ENCODE measurements at places on chromosomes 12 and 14.
A peak's percentile ranks its signal among the peaks of the same experiment; 100 is the strongest.

GRCh38 chr12:13028825-13029570, 15.2 kb upstream of the FAM234B start:
- DNase-seq: no peak

GRCh38 chr14:77375973-77376770, 722 bp downstream of the TMED8 start:
- peak; percentile 58 for DNase-seq

GRCh38 chr14:47102472-47102871, 450.9 kb upstream of the RPL10L start:
- no peak for DNase-seq

- no peak for DNase-seq
Observed at GRCh38 chr14:59507752-59508103, 23.4 kb downstream of the JKAMP start.

DNA sequence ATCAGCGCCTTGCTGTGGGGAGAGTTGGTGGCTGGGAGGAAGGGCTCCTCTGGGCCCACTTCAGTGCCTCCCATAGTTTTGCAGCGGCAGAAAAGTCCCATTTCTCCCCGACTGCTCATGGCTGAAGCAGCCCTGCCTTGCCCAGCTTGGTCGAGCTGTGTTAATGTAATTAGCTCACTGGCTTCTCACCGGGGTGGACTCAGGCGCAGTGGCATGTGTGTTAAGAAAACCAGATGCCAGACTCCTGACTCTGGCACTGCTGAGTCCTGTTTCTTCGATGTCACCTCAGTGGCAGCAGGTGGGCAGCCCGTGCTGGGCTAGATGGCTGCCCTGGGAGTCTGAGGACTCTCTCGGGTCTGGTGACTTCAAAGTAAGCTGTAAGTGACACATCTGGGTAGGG, 47.4 kb downstream of the CHST11 start:
- no peak for DNase-seq

- no peak for DNase-seq
Observed at GRCh38 chr12:118175823-118176447, 40.0 kb downstream of the PEBP1 start.

GRCh38 chr14:100899884-100900771, 3.4 kb downstream of the RTL1 start:
- DNase-seq: peak; percentile 49

DNA sequence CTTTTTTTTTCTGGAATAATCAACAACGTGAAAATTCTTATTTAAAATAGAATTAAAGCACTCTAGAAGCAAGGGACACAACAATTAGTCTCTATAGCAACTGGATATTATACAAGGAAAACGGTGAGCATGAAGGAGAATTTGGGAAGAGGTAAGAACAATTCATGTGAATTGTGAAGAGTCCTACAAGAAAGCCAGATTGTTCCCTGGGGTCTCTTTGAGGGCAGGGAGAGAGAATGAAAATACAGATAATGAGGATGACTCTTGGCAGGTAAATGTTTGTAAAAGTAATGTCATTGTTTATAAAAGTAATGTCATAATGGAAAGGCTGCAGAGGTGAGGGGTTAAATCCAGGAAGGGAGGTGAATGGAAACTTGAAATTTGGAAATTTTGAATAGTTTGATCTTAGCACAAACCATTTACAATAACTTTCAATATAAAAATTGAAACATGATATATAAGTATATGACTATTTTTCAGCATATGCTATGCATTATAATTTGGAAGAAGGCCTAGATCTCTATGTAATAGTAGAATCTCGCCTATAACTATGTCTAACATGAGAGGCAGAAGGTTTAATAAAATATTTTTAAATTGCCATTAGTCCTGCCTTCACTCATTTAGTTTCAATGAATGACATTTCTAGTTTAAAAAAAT, 378.8 kb upstream of the DCN start:
- no peak for DNase-seq

GRCh38 chr12:104355630-104356029, 52.1 kb downstream of the EID3 start:
- DNase-seq: no peak

DNA sequence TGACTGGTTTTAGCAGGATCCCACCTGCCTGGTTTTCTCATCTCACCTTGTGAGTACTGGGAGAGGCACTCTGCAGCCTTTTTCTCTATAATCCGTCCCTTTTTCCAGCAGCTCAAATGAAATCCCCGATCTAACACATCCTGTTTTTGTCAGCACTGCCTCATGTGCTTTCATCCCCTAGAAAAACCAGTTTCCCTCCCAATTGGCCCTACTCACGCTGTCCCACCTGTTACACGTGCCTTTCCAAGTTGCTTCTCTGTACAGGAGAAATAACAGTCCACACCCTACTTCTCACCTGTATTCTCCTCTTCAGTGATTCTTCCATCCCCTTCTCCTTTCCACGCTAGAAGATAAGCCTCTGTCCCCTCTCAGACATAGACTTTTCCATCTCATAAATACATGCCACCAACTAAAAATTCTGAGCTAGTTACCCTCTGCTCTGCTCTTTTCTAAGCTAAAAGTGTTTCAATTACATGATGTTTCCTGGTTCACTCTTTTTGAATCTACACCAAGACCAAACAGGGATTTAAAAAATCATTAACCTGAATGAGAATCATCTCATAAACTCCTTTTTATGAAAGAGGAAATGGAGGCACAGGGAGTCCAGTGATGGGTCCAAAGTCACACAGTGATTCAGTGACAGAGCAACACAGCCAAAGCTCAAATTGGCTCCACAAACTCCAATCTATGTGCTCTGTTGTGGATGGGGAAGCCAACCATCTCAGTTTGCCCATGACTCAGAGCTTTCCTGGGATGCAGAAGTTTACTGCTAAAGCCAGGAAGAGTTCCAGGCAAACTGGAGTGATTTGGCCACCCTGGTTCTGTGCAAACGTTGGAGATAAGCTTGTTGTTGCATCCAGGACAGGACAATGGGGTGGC, 240.0 kb upstream of the TMEM132C start:
- no peak for DNase-seq

- DNase-seq: no peak
Observed at GRCh38 chr12:108779998-108780688, 48.8 kb upstream of the CORO1C start.

DNA sequence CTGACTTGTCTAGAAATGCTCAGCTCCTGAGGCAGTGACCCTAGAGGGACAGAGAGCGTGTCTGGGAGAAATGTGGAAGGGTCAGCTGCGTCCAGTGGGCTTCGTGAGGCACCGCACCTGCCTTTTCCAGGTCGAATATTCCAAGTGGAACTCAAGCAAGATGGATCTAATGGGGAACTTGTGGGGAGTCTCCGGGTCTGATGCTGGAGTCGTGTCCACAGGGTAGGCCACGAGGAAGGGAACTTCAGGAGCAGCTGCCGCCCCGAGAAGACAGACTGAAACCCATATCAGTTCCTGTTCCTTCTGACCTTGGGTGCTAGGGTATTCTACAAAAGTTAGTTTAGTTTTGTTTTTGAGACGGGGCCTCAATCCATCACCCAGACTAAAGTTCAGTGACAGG, 67.5 kb downstream of the TNFAIP2 start:
- no peak for DNase-seq

DNA sequence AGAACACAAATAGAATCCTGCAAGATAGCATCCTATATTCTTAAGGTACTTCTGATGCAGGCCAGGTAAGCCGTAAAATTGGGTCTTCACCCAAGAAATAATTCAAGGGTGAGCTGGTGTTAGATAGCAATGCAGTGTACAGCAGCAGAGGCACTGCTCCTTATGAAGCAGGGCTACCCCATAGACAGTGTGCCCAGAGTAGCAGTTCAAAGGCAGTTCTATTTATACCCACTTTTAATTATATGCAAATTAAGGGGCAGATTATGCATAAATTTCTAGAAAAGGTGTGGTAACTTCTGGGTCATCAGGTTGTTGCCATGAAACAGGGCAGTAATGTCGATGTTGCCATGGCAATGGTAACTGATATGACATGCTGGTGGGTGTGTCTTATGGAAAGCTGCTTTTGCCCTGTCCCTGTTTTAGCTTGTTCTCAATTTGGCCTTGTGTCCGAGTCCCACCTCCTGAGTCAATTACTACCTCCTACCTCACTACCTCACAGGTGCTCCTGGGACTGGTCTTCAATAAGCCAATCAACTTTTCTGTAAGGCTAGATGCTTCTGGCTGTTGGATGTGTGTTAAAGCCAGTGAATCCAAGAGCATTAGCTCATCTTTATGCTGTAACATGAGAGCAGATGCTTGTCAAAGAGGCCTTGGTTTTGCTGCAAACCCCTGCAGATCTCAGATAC, 61.0 kb downstream of the PPM1A start:
- DNase-seq: no peak

GRCh38 chr12:117025481-117026151, 73.6 kb downstream of the TESC start:
- DNase-seq: peak; percentile 79

DNA sequence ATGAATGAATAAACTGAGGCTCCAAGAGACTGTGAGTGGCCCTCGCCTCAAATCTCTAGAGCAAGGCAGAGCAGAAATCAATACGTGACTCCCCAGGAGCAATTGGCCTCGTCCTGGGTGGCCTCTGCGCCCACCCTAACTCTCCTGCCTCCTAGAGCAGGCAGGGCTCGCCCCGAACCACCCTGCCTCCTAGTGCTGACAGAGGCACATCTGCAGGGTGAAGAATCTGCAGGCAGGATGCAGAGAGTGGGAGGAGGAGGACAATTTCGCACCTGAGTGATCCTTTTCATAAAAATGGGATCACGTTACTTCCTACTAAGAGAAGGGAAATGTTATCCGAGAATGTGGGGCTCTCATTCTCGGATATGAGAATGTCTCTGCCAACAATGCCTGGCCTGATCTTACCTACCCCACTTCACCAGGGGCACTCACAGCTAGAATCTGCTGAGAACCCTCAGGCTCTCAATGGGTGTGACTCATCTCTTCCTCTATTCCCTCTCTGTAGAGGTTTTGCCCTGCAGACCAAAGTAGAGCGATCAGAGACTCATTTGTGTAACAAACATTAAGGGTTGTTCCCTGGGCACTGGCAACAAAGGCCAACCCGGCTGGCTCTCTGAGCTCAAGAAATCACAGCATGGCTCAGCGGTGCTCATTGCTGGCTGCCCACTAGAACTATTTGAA, 61.7 kb upstream of the BCL2L14 start:
- no peak for DNase-seq

DNA sequence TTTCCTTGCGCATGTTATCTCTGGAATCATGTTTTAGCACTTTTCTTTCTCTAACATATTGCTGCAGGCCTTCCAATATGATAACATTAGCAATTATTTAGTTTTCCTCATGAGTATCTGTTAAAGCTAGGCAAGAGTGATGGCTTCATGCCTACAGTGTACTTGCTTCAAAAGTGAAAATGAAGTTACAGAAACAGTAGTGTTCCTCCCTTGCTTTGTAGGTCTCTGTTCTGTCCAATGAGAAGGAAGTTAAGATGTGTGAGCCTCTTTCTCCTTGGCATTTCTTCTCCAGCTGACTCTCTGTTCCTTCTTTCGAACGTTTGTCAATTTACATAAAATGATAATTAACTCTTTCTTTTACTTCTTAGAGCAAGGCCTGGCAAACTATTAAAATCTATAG, 22.2 kb downstream of the LRRIQ1 start:
- DNase-seq: no peak

- DNase-seq: no peak
Observed at GRCh38 chr14:62006116-62006731, 244.0 kb downstream of the SNAPC1 start.

DNA sequence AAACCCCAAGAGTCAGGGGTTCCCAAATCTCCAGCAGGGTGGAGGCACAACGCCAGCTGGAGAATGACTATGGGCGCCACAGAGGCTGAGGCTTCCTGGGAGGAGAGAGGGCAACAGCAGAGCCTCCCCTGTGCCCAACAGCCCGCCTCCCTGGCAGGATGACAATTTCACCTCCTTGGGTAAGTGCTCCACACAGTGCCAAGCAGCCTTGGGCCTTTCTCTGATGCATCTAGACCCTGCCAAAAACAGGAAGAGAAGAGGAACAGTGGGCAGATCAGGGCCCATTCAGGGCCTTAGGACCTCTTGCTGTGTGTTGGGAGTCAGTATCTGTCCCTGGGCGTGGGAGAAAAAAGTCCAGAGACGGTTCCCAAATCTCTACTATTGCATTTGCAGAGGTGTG, 5.0 kb upstream of the OR10P1 start:
- no peak for DNase-seq

DNA sequence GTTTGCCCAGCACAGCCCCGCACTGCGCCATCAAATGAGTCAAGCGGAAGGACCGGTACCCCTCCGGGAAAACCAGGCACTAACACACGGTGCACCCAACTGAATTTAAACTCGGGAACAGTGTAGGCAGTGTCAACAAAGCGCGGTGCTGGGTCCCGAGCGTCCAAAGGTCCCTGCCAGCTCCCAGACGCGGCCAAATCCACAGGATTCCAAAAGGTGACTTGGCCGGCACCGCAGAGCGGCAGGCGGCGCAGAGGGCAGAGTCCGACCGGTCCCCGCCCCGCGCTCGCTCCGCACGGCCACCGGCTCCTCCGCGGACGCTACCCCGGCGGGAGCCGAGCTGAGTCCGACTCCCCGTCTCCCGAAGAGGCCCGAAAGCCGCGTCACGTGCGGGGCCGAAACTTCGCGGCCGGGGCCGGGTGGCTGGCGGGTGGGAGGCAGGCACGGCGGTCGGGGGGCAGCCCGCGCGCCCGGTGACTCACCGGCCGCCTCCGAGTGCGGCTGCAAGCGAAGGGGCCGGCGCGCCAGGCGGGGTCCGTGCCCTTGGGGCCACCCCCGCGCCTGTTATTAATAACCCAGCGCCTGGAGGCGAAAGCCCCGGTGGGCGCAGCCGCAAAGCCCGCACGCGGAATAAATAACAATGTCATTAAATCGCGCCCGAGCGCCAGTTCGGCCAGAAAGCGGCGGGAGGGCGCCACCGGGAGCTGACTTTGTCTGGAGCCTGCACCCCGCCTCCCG, 863 bp downstream of the DENND5B start:
- peak; percentile 76 for DNase-seq

DNA sequence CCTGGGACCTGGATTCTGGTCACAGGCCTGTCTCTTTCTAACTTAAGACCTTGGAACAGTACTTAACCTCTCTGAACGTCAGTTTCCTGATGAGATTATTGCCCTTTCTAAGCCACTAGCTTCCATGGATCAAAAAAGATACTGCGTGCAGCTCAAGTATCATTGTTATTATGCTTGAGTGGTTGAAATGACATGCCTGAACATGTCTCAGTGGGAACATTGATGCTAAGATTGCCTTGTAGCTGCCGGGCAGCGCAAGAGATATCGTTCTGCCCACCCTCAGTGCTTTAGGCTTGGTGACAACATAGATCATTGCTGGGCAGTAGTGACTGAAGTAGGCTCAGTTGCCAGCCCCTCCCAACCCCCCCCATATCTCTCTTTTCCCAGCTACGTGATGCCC, 131.9 kb downstream of the SMOC1 start:
- DNase-seq: no peak

- no peak for DNase-seq
Observed at GRCh38 chr12:40327535-40327934, 102.7 kb downstream of the LRRK2 start.
